ENCODE measurements at places on chromosomes 2 and 18. TPM values are rescaled to one million over a fixed set of nuclear protein-coding genes. Genes with fewer than 3 reads are reported as not detected.

Gene SCRN3
- 17.6 TPM for total RNA-seq

GRCh38 chr2:171271386-171271785 lies 110.7 kb upstream of the TLK1 start:
- DNase-seq: no peak

Gene MYO3B
- not detected for total RNA-seq

DNA sequence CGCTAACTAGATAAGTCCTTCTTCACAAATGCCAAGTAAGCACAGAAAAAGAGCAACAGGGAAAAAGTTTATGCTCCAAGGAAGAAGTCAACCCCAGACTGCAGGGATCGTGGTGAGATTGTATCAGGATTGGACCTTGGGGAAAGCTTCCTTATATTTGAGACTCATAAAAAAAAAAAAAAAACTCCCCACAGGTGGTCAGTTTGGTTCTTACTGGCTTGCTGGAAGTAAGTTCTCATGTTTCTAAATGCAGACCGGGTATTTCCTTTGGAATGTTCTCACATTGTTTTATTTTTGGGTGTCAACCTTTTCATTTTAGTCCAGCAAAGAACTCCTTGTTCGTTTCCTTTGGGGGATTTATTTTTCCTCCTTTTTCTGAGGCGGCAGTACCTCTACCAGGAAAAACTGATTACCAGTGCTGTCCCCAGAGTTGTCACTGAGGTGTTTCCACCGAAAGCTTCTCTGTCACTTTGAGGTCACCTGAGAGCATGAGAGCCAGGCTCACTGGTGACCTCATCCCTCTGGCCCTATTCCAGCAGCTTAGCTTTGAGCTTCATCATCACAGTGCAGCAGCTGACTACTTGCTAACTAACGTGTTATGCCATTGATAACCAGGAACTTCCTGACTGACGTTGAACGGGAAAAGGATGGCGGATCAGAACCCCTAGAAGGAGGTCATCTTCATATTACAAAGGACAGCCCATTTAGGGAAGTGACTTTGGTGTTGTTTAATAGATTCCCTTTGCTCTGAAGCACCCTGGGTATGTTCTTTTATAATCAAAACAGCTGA lies 16.8 kb upstream of the ATP8B1 start:
- DNase-seq: no peak

Gene PID1
- 59.7 TPM for total RNA-seq

Gene TGFA
- 0.84 TPM for total RNA-seq

GRCh38 chr2:214497489-214497888 lies 86.6 kb downstream of the VWC2L start:
- DNase-seq: no peak

Gene UPP2
- total RNA-seq: not detected

GRCh38 chr2:42117182-42117579 lies 52.0 kb upstream of the EML4 start:
- DNase-seq: no peak

- DNase-seq: no peak
Observed at GRCh38 chr2:144935191-144935590, 415.3 kb upstream of the ZEB2 start.

Gene ANKRD62
- 0.06 TPM for total RNA-seq

GRCh38 chr2:37318401-37318800 lies 6.2 kb downstream of the PRKD3 start:
- DNase-seq: no peak

Gene ATP5MC3
- total RNA-seq: 123 TPM

Gene PROKR1
- not detected for total RNA-seq

Gene TEKT4
- total RNA-seq: not detected

GRCh38 chr2:55399815-55400214 lies 19.8 kb downstream of the CCDC88A start:
- DNase-seq: no peak

Gene LRRC30
- not detected for total RNA-seq

- no peak for DNase-seq
Observed at GRCh38 chr18:39870591-39870990, 2084.4 kb upstream of the PIK3C3 start.

Gene SETBP1
- 67.7 TPM for total RNA-seq

Gene GFPT1
- total RNA-seq: 25.3 TPM

GRCh38 chr2:71583876-71584275 lies 130.5 kb downstream of the DYSF start:
- DNase-seq: no peak

DNA sequence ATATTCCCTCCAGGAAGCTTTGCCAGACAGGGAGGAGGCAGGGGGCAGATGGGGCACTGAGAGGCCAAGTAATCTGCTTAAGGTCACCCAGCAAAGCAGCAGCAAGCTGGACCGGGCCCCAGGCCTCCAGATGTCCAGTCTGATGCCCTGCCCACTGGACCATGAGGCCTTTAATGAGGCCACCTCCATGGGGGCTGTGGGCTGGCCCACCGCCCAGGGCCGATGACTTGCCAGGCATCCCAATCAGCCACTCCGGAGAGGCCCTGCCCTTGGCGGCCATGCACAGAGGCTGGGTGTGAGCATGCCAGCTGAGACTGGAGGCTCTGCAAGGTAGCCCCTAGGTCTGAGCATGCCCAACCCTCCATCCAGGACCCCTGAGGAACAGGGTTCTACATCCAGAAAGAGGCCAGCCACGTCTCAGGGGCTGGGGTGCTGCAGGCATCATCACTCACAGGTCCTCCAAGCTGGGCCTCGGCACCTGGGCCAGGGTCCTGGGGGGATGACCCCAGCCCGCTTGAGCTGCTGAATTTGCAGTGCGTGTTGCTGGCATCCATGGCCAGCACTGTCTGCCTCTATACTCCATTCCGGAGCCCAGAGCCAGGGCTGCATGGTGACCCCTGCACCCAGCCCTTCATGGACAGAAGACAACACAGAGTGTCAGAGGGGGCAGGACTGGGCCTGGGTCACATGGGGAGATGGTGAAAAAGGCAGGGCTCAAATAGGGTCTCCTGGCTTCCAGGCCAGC lies 164.2 kb downstream of the INHBB start:
- no peak for DNase-seq

DNA sequence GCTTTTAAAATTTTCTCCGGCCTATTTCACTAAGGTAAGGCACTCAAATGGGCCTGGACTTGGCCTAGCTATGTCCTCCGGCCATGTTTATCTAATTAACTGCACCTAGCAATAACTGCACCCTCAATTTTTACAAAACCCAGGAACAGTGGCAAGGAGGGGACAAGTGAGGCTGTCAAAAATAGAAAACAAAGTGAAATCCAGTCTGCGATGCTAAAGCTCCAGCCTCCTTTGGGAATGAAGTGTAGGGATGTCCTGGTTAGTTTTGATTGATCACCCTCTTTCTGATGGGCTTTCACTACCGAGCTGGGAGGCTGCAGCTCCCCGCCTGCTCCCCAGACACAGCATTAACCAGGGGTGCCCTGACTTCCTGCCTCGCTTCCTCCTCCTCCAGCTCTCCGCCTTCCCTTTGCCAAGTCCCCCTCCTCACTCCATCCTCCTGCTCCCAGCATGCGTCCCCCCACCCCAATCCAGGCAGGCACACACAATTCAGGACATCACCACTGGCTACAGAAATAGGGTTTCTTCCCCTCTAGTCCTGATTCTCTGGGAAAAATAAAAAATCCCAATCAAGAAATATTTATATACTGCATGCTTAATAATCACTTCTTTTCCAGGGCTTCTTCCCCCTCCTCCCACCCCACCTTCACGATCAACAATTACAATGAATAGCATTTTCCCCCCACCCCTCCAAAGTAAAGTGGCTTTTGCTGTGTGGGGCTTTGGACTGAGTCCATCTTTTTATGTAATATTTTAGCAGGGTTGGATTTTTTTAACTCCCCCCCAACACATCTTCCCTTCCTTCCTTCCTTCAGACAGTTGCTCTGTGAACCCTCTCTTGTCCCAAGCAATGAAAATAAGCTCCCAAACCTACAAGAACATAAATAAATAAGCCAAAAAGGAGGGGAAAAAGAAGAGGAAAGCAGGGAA lies 3.3 kb upstream of the POU3F3 start:
- peak; percentile 88 for DNase-seq

- DNase-seq: no peak
Observed at GRCh38 chr18:12628706-12629702, 28.9 kb downstream of the SPIRE1 start.

DNA sequence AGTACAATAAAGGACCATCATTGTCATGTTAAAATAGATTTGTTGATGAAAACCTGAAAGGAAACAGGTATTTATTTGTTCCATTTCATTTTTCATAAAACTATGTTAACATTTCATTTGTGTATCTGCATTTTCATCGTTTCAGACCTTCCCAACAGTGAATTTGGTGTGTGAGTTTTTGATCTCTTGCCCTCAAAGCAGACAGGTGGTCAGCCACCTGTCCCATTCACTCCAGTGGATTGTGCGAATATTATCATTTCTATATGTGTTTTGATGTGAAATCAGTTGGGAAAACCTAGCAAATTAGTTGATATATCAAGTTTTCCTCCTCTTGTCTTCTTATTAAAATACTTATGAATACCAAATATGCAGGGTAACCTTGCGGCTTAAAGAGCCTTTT lies 25.4 kb upstream of the ATP5MC3 start:
- DNase-seq: no peak

GRCh38 chr18:28984731-28985130 lies 807.8 kb upstream of the CDH2 start:
- no peak for DNase-seq

DNA sequence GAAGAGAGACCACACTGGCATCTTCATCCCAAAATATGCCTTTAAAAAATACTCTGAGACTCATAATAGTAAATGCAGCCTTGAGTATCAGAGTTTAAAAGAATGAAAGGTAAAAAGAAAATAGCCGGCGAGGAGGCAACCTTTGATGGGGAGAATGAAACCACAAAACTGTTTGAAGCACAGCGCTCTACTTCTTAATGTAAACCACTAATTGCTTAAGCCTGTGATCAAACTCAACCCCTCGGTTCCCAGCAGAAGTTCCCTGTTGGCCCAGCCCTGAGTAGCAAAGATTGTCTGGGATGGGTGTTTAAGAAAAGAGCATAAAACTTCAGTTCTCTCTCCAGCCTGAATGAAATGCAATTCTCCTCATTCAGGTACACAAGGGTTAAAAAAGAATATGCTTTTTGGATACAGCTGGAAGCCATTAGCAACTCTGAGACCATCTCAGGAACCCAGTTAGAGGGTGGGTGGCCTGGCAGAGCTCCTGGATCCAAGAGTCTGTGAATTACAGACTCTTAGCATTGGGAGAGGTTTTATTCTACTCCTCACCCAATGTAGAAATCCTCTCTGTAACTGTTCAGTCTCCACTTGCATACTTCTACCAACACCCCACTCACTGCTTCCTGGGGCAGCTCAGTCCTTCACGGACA lies 44.8 kb downstream of the VIT start:
- DNase-seq: no peak
